ENCODE measurements at places on chromosomes 4 and X. TPM values are rescaled to one million over a fixed set of nuclear protein-coding genes. Genes with fewer than 3 reads are reported as not detected.

Gene NWD2
- total RNA-seq = not detected

Gene NDST3
- total RNA-seq = not detected

Gene MTTP
- 0.59 TPM for total RNA-seq

Gene SH3D19
- total RNA-seq = 38.3 TPM

Gene DUSP9
- total RNA-seq = not detected

Gene XAGE1A
- not detected for total RNA-seq

Gene CYP2U1
- total RNA-seq = 3.5 TPM

Gene LDOC1
- not detected for total RNA-seq

Gene CEP44
- 9.5 TPM for total RNA-seq

Gene ATOH1
- total RNA-seq = not detected

Gene GPR173
- total RNA-seq = 0.31 TPM

Gene USP17L17
- total RNA-seq = not detected

Gene GLUD2
- 0.51 TPM for total RNA-seq

Gene BST1
- total RNA-seq = 0.39 TPM

Gene GPR50
- total RNA-seq = not detected

Gene HDAC6
- 38.2 TPM for total RNA-seq

Gene IL2
- not detected for total RNA-seq

Gene PDGFRA
- total RNA-seq = 20.6 TPM

Gene PLXNA3
- 10.7 TPM for total RNA-seq

Gene EVC
- 2.3 TPM for total RNA-seq

Gene WAS
- total RNA-seq = 1.8 TPM

Gene P2RY8
- total RNA-seq = 1.1 TPM

Gene PAK3
- 0.29 TPM for total RNA-seq

Gene CLDN2
- not detected for total RNA-seq

Gene CFAP47
- total RNA-seq = not detected

Gene DNAAF6
- total RNA-seq = not detected

Gene LANCL3
- not detected for total RNA-seq

Gene XPNPEP2
- total RNA-seq = 1.3 TPM

Gene TBX22
- not detected for total RNA-seq

Gene SUPT20HL1
- not detected for total RNA-seq

Gene CLNK
- not detected for total RNA-seq

Gene EFHC2
- 0.11 TPM for total RNA-seq

Gene KCND1
- 1.2 TPM for total RNA-seq

Gene IL2RG
- not detected for total RNA-seq

Gene IKBKG
- 8.8 TPM for total RNA-seq

Gene PLXNB3
- total RNA-seq = 0.10 TPM

Gene TEC
- 0.90 TPM for total RNA-seq

Gene PAGE2B
- not detected for total RNA-seq

Measured in gastrocnemius medialis (tissue), 4 donors.